SW 1271 (cell line): ENCODE measurements at places on chromosomes 7 and 10.

DNA sequence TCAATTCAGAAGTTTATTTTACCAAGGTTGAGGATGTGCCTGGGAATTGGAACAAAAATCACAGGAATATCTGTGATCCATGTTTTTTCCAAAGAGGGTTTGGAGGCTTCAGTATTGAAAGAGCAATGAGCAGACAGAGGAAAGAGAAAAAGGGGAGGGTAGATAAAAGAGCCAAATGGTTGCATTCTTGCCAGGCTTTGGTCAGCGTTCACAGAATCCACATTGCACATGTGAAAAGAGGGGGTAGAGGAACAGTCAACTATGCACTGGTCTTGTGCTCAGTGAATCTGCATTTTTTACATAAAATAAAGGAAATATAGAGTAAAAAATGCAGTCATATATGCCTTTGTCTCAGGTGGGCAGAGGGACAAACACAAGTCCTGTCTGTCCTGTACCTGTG lies 20.6 kb upstream of the ERCC6 start:
- no peak for DNase-seq

GRCh38 chr10:110860576-110861241 lies 11.0 kb upstream of the PDCD4 start:
- no peak for DNase-seq

DNA sequence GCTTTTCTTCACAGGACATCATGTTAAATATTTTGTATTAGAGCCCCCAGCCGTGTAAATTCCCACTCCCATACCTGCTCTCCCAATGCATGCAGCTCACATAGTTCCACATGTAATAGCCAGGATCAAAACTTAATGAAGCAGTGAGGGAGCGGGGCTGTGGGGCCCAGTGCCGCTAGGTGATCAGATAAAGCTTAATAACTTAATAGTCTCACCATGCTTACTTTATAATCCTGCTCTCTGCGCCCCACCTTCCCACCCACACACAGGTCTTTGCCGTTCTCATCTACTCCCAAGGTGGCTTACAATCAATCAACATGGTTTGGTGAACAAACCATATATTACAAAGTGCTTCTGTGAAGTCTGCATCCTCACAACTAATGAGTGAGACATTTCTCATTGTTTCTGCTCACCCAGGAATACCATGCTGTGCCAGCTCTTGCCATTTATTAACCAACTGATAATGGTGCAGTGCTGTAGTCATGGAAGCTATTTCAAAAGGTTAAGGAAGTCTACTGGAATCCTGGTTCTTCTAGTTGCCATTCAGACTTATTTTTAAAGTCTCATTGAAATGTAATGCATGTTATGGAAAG lies 156.4 kb downstream of the CTTNBP2 start:
- DNase-seq, result no peak

DNA sequence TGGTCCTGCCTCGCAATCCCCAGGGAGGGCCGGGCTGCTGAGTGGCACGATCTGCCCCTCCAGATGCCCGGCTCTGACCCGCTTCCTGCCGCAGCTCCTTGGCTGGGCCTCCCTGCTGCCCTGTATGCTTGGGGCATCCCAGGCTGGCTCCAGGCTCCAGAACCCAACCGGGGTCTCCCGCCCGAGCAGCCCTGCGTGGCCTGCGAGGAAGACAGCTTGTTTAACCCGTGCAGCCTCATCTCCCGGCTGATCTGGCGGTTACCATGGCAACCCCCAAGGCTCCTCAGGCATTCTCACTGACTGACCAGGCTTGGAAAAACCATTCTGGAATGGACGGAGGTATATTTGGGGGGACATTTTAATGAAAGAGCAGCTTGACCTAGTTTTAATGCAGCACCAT lies 232.4 kb upstream of the MYO3A start:
- DNase-seq, result no peak

DNA sequence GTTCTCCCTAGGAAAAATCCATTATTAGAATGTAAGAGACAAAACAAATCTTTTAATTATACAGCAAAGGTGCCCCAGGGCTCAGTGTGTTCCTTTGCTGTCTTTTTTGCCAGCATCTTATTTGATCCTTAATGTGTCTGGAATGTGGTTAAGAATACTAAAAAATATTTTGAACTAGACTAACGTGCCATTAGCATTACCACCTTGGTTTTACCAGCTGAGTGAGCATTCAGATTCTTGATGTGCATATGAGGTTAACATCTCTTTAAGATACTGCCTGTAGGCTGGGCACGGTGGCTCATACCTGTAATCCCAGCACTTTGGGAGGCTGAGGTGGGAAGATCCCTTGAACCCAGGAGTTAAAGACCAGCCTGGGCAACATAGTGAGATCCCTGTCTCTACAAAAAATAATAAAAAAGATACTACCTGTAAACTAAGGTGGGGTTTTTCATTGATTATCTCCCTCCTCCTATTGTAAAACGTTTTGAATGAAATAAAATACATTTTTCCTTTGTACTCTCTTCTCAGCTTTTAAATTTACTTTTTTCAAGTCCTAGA lies 96.6 kb downstream of the CCNY start:
- DNase-seq, result no peak
